CD8-positive, alpha-beta memory T cell (primary cell): ENCODE measurements at places on chromosomes 11 and 22. TPM values are rescaled to one million over a fixed set of nuclear protein-coding genes. Genes with fewer than 3 reads are reported as not detected.
A peak's percentile ranks its signal among the peaks of the same experiment; 100 is the strongest.

DNA sequence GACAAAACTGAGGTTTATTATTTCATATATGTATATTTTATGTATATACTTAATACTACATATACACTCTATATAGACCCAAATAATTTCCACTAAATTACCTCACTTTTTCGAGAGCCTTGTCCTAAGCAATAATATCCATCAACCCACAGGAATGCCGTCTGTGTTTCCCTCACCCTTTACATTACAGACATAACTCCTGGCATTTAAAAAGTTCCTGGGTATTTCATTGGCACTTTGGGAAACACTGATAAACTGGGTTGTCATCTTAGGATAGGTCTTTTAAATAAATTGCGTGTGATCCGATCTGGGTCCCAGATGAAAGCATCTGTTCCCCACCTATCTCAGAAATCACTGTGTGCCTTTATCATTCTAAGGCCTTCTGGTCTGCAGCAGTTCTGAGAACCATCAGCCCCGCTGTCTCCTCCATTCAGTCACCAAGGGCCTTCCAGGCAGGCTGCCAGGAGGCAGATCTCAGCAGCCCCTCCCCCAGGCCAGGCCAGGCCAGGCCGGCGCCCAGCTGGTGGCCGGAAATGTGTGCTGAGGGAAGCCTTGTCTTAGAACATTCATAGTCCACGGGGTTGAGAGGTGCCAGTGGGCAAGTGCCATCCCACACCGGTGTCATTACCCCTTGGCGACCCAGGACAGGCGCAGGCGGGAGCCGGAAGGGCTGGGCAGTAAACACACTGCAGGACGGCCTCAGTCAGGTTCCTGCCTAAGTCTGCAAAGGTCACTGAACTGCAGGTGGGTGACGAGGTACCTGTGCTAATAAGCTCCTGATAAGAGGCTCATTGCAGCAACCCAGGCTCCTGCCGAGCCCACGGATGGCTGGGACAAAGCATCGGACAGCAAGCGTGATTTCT, 3.3 kb downstream of the FGF19 start:
- H3K27ac ChIP-seq: no peak overlapping the region
- H3K27me3 ChIP-seq: peaks cover 8% of the 10 kb centered on the region
- no peak for DNase-seq
- H3K4me3 ChIP-seq: no peak overlapping the region
- no peaks in the 10 kb centered on the region for H3K36me3 ChIP-seq

- H3K4me3 ChIP-seq: no peak overlapping the region
- H3K36me3 ChIP-seq: no peaks in the 10 kb centered on the region
- no peak overlapping the region for H3K27ac ChIP-seq
- no peaks in the 10 kb centered on the region for H3K4me1 ChIP-seq
Measured at GRCh38 chr22:49181431-49181830, 646.2 kb downstream of the BRD1 start.

- H3K27ac ChIP-seq: no peak overlapping the region
- no peaks in the 10 kb centered on the region for H3K27me3 ChIP-seq
- H3K4me1 ChIP-seq: no peaks in the 10 kb centered on the region
- no peaks in the 10 kb centered on the region for H3K36me3 ChIP-seq
- no peak overlapping the region for H3K4me3 ChIP-seq
Measured at GRCh38 chr22:38970551-38970950, 11.6 kb upstream of the APOBEC3B start.

- DNase-seq: no peak
- H3K27ac ChIP-seq: no peak overlapping the region
- H3K36me3 ChIP-seq: no peaks in the 10 kb centered on the region
- peaks cover 38% of the 10 kb centered on the region for H3K27me3 ChIP-seq
- H3K4me1 ChIP-seq: peaks cover 20% of the 10 kb centered on the region
Measured at GRCh38 chr11:62922653-62923431, 1.7 kb upstream of the CHRM1 start.

GRCh38 chr11:124899383-124900145, 1.9 kb upstream of the ROBO4 start:
- H3K27me3 ChIP-seq: no peaks in the 10 kb centered on the region
- DNase-seq: no peak
- no peaks in the 10 kb centered on the region for H3K4me1 ChIP-seq
- no peaks in the 10 kb centered on the region for H3K36me3 ChIP-seq
- no peak overlapping the region for H3K27ac ChIP-seq

GRCh38 chr22:39179841-39180335, 27.4 kb upstream of the CBX7 start:
- no peak overlapping the region for H3K4me3 ChIP-seq
- no peaks in the 10 kb centered on the region for H3K27me3 ChIP-seq
- no peak overlapping the region for H3K27ac ChIP-seq
- H3K4me1 ChIP-seq: peaks cover 24% of the 10 kb centered on the region

DNA sequence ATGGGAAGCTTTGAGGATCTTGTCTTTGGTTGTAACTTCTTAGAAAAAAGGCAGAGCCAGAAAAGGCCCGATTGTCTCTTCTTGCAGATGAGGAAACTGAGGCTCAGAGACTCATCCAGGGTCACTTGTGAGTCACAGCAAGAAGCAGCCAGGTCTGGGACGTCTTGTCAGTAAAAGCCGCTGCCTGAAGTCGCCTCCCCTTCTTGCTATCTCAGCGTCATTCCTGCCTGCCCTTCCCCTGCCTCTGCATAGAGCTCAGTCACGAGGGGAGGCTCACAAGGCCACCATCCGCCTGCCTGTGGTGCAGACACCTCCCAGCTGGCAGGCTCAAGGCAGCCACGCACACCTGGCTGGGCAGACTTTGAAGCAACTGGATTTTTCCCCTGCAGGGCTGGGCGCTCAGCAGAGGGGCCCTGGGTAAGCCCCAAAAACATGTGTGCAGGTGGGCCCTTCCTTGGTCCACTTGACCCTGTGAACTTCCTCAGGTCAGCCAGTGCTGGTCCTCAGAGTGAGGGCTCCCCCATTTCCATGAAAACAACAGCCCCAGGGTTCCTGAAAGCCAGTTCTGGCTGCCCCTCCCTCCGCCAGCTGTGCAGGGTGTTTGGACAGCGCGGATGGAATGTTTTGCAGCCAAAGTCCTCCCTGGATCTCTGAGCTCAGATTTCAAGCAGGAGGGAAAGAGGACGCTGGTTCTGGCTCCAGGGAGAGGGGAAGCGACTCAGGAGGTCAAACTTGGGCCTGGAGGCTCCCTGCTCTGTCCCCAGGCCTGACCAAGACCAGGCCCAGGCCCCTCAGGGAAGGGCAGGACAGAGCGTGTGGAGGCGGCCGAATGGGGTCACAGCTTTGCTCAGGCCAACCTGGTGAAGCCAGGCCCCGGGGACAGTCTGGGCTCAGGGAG, 6.0 kb upstream of the RAB3IL1 start:
- H3K27ac ChIP-seq: no peak overlapping the region
- DNase-seq: no peak
- peaks cover under 1% of the 10 kb centered on the region for H3K27me3 ChIP-seq

- H3K36me3 ChIP-seq: no peaks in the 10 kb centered on the region
- H3K4me1 ChIP-seq: no peaks in the 10 kb centered on the region
- DNase-seq: no peak
- peak overlapping the region; percentile 49 for H3K27ac ChIP-seq
Measured at GRCh38 chr22:46934746-46935491, 172.5 kb downstream of the TBC1D22A start.

- no peak overlapping the region for H3K4me3 ChIP-seq
- DNase-seq: no peak
- no peaks in the 10 kb centered on the region for H3K4me1 ChIP-seq
- no peaks in the 10 kb centered on the region for H3K27me3 ChIP-seq
- H3K36me3 ChIP-seq: no peaks in the 10 kb centered on the region
Measured at GRCh38 chr11:93569496-93569895, 26.3 kb upstream of the SMCO4 start.

GRCh38 chr11:5833446-5833845, 8.3 kb downstream of the OR52E6 start:
- no peaks in the 10 kb centered on the region for H3K36me3 ChIP-seq
- no peaks in the 10 kb centered on the region for H3K27me3 ChIP-seq
- H3K4me1 ChIP-seq: no peaks in the 10 kb centered on the region

GRCh38 chr11:27795955-27796861, 96.0 kb upstream of the BDNF start:
- no peaks in the 10 kb centered on the region for H3K4me1 ChIP-seq
- H3K27ac ChIP-seq: no peak overlapping the region
- H3K4me3 ChIP-seq: no peak overlapping the region
- no peak for DNase-seq

DNA sequence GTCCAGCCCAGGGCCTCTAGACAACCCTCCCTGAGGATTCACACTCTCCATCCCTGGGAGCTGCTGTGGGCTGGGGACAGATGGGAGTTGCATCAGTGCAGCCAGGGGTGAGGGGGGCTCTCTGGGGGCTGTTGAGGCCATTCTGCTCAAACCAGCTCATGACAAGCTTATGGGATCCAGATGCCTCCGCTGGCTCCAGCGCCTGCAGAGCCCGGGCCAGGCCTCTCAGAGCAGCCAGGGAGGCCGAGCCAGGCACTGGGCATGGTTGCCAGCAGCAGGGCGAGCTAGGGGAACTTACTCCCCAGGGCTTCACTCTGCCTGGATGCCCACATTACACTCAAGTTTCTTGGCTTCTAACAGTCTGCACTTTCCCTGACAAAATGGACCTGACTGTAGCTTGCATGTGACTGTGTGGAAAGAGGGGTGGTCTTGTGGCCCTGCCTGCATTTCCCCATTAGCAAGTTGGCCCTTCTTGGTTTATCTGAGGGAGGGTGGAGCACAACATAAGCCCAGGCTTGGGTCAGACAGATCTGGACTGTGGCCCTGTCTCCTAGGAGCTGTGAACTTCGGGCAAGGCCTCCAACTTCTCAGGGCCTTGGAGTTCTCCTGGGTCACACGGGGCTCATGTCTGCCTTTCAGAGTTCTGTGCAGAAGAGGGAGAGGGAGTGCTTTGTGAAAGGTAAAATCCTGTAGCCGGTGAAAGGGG, 34.5 kb upstream of the CYB5R3 start:
- H3K36me3 ChIP-seq: no peaks in the 10 kb centered on the region
- H3K27ac ChIP-seq: no peak overlapping the region
- H3K4me3 ChIP-seq: no peak overlapping the region
- H3K27me3 ChIP-seq: no peaks in the 10 kb centered on the region
- no peak for DNase-seq

The APOL1 gene
- total RNA-seq: 34.3 TPM

The PATE2 gene
- total RNA-seq: not detected

The SRRD gene
- 33.3 TPM for total RNA-seq

The DAGLA gene
- 0.20 TPM for total RNA-seq
